ENCODE measurements at places on chromosomes 1 and 21.

DNA sequence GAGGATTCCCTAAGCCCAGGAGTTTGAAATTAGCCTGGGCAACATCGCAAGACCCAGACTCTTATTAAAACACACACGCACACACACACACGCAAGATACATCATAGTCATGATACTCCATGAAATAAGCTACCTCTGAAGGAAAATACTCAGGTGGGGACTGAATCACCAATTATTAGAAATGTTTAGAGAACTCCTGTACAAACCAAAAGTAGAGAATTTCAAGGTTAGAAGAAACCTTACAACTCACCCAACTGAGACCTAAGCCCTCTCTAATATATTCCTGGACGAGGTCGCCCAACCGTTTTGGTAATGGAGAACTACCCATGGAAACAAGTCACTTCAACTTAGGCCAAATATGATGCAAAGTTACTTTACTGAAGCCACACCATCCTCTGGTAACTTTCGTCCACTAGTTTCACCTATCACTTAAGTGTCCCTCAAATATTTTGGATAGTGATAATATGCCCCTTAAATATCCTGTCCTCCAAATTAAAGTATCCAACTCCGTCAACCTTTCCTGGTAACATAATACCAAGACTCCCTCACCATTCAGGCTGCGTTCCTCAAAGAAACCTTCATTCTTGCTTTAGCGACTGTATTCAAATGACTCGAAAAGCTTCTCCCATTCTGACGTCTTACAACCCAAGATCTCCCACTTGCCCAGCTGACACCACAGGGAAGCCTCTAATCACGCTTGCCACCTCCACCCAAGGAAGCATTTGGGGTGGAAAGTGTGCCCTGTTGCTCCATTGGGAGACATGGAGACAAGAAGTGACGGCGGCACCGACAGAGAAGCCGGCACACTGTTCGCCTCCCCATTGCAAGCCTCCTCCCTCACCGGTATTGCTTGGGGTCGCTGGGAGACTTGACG is 856 bp downstream of the NRDC start:
- DNase-seq = peak; percentile 8

- peak; percentile 42 for DNase-seq
Observed at GRCh38 chr1:214552174-214552608, 789 bp upstream of the PTPN14 start.

DNA sequence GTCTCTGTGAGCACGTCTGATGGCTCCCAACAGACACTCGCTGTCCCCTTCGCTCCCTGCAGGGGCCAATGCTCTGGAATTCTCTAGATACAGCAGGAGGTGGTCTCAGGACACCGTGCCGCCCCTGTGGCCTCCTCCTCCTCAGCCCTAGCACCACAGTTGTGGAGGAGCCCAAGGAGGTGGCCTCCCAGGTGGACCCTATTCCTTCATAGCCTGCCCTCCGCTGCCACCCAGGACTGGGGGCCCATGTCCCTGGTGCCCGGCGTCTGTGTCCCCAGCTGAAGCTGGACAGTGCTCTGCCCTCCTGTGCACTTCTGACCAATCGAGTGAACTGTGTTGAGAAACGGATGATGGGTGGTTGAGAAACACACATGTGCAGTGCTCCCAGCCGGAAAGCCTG is 149.8 kb upstream of the ARHGEF16 start:
- DNase-seq = no peak

- no peak for DNase-seq
Observed at GRCh38 chr1:65422241-65423203, 2.1 kb downstream of the LEPR start.

- no peak for DNase-seq
Observed at GRCh38 chr1:100443811-100444571, 91.7 kb downstream of the CDC14A start.

- DNase-seq = no peak
Observed at GRCh38 chr1:82329226-82329625, 528.5 kb downstream of the ADGRL2 start.
